ENCODE measurements at places on chromosomes 2 and 18. TPM values are rescaled to one million over a fixed set of nuclear protein-coding genes. Genes with fewer than 3 reads are reported as not detected.
A peak's percentile ranks its signal among the peaks of the same experiment; 100 is the strongest.

The INHBB gene
- not detected for total RNA-seq

The RGPD4 gene
- 0.42 TPM for total RNA-seq

DNA sequence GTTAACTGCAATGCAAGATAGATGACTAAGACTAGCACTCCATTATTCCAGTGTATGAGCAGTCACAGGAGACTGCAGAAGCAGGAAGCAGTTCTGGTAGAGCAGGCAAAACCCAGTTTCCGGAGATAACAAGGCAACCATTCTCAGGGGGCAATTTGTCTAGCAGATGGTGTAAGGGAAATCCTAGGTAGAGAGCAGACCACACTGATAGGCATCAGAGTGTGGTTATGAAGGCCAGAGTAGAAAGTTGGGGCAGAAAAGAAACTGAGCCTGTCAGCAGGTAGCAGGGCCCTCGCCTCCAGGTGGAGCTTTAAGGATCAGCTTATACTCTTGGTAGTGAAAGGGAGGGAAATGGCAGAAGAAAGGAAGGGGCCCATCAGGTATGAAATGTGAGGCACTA, 164.4 kb downstream of the PDE11A start:
- no peak for DNase-seq

The SULT1C2 gene
- total RNA-seq: not detected

DNA sequence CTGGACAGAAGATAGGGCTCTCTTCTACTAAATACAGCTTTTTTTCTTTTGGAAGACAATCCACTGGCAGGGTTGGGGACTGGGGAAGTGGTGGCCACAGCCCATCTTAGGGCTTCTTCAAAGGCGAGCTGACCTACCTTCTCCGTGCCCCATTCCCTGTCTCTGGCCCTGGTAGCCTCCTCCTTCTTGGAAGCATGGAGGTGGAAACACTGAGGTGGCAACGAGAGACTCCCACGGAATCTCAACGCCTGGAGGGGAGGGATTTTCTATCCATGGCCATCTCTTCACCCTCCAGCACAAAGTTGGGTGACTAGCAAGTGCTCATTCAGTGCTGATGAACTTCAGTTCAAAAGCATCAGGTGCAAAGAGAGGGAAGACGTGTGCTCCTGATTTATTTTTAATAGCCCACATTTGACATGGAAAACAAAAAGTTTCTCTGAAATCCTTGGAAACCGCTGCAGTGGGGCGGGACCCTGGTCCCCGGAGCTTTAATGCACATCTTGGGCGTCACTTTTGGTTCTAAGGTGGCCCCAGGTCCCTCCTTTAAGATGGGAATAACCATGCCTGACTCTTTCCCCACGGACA, 633 bp upstream of the ARMC9 start:
- DNase-seq: no peak

DNA sequence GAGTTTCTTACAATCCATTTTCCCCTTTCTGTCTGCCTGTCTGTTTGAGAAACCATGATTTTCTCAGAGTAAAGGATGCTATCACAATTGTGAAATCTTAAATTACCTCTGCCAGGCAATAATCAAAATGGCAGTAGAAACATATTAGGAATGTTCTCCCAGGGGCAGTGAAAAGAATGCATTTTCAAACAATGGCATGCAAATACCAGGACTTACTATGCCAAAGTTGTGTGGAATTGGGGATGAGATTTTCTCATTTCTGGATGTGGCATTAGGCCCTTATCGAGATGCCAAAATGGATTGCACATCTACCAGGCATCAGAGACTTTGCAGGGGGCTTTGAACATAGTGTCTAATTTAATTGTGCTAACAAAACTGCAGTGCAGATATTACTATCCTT, 821.4 kb downstream of the RNF144A start:
- DNase-seq: no peak

DNA sequence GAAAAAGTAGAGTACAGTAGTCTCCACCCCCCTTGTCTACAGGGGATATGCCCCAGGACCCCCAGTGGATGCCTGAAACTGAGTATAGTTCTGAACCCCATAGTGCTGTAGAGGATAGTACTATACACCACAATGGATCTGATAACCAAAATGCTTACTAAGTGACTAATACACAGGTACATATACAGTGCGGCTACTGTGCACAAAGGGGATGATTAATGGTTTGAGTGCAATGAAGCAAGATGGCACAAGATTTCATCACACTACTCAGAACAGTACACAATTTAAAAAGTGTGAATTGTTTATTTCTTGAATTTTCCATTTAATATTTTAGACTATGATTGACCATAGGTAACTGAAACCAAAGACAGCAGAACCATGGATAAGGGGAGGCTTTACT, 446.9 kb upstream of the NRP2 start:
- no peak for DNase-seq

DNA sequence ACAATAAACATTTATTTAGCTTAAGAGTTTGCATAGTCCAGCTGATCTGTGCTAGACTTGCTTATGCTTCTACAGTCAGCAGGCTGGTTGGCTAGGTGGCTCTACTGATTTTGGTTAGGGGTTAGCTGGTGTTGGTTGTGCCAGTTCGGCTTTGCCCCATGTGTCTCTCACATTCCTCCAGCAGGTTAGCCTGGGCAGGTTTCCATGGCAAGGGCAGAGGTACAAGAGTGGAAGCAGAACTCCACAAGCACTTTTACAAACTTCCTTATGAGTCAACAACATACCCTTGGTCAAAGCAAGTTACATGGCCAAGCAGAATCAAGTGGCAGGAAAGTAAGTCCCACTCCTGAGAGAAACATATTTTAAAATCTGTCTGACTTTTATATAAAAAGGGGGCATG, 82.3 kb downstream of the SS18 start:
- no peak for DNase-seq

The HMSD gene
- not detected for total RNA-seq

DNA sequence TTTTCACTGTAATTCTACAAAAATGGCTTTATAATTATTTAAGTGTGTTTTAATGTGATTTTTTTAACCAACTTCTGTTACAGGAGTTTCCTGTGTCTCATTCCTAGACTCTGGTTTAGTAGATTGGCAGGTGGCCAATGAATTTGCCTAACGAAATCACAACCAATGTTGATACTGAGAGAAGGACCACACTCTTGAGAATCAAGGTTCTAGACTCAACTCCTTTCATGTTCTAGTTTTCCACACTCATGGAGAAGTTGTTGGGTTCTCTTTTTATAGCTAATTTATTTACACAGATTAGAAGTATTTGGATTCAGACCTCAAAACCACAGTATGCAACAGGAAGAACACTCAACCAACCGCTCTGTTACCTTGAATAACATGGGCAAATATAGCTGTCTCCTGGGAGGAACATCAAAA, 22.6 kb upstream of the USP34 start:
- peak; percentile 21 for DNase-seq

GRCh38 chr18:9661564-9661963, 46.5 kb upstream of the RAB31 start:
- DNase-seq: no peak

The MSTN gene
- not detected for total RNA-seq

Measured in CD8-positive, alpha-beta T cell (primary cell).